ENCODE measurements at places on chromosomes 6 and 20.

DNA sequence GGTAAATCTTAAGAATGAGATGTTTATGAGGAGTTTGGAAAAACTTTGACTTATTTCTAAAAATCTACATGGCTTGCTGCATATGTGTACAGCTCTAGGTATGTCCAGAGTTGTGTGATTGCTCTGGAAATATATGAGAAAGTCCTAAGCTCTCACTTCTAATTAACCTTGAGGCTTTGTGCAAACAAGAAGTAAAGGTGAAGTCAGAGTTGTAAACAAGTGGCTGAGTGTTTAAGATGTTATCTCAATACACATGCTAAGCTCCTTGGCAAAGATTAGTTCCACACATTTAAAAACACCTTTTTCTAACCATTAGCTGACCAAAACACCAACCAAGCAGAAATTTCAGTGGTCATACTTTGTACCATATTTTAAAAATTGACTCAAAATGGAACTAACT, 684.2 kb downstream of the HTR1B start:
- DNase-seq: no peak

- no peak for DNase-seq
Measured at GRCh38 chr20:4729265-4729664, 7.6 kb downstream of the PRND start.

GRCh38 chr20:57614490-57615444, 5.5 kb downstream of the ZBP1 start:
- DNase-seq: no peak

- no peak for DNase-seq
Measured at GRCh38 chr6:50848989-50849795, 30.5 kb downstream of the TFAP2B start.

DNA sequence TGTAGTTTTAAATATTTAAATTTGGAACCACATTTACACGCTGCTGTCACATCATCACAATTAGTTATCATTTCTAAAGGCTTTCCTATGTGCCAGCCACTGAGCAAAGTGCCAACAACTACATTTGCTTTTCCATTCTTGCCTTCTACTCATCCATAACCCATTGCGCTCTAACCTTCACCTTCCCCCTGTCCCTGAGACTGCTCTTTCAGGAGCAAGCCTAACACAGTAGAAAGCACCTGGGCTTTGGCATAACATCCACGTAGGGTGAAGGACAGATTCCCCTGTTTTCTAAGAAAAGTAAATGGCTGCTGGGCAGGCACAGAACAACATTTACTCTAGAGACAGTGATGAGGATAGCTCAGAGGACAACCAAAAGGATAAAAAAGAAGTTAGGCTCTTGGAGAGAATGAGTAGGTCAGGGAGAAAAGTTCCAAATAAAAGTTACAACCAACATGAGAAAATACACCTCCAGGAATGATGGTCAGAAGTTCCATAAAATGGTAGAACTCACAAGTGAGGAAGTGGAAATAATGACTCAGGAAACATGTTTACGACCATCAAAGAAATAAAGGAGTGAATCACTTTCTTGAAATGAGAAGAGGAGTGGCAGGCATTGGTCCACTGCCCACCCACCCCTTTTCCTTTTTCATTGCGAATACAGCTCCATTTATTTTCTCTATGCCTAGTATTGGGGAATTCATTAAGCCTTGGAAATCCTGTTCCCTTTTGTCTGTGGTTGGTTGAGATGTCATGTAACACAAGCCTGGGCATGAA, 77.2 kb downstream of the PFDN4 start:
- DNase-seq: no peak

DNA sequence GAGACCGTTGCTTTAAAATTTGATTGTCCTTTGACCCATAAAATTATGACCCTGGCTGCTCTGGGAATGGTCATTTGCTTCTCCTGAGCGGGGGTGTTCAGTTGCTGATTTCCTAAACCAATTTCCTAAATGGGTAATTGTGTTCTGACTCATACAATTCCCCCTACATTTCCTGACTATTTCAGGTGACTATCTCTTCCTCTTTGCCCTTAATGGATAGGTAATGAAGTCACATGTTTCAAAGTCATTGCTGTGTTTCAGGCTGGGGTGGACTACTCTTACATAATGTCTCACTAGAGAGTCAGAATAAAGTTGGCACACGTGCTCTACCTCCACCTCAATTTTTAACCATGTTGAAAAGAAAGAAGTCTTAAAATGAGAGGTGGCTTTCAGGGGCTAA, 109.8 kb downstream of the DOK5 start:
- no peak for DNase-seq

- peak; percentile 29 for DNase-seq
Measured at GRCh38 chr6:154249499-154250298, 106.9 kb downstream of the IPCEF1 start.

DNA sequence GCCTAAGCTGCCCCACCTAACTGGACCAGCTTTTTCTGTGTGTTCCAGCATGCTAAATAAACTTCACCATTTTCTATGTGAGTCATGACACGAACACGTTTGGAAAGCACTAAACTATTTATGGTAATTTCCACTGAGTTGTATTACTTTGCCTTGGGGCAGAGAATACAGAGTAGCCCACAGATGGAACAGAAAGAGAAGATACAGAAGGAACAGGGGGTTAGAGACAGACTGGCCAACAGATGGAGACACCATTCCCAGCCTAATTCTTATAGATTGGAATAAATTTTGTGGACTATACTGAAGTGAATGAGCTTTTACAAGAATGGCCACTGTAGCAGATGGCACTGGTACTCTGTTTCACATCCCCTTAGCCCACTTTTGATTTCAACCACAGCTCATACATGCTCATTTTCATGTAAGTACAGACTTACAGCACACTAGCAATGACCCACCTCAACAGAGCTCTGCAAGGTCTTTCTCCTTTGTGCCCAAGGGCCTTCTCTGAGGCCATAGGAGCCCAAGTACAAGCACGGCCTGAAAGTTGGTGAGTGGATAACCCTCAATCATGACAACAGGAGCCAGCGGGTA, 13.1 kb upstream of the NT5DC1 start:
- no peak for DNase-seq

GRCh38 chr6:53686355-53686940, 20.9 kb upstream of the KLHL31 start:
- no peak for DNase-seq

- DNase-seq: no peak
Measured at GRCh38 chr6:73942592-73943186, 246.7 kb downstream of the CD109 start.
